NCI-H1417 (cell line): ENCODE measurements at places on chromosomes 5 and 9.

GRCh38 chr5:27240791-27241190 is 202.4 kb upstream of the CDH9 start:
- DNase-seq, result no peak

DNA sequence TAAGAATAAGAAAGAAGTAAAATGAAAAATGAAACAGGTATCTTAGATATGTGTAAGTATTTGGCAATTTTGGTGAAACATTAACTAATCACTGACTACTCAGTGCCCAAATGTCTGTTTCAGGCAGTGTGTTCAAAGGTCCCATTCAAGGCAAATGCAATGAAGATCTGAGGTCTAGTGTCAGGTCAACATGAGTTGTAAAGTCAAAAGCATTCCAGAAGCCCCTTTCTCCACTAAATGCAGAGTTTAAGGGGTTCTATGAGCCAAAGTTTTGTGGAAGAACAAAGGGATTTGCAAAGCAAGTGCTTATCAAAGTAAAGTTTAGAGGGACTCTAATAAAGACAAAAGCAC is 71.0 kb upstream of the GPBP1 start:
- DNase-seq, result no peak

DNA sequence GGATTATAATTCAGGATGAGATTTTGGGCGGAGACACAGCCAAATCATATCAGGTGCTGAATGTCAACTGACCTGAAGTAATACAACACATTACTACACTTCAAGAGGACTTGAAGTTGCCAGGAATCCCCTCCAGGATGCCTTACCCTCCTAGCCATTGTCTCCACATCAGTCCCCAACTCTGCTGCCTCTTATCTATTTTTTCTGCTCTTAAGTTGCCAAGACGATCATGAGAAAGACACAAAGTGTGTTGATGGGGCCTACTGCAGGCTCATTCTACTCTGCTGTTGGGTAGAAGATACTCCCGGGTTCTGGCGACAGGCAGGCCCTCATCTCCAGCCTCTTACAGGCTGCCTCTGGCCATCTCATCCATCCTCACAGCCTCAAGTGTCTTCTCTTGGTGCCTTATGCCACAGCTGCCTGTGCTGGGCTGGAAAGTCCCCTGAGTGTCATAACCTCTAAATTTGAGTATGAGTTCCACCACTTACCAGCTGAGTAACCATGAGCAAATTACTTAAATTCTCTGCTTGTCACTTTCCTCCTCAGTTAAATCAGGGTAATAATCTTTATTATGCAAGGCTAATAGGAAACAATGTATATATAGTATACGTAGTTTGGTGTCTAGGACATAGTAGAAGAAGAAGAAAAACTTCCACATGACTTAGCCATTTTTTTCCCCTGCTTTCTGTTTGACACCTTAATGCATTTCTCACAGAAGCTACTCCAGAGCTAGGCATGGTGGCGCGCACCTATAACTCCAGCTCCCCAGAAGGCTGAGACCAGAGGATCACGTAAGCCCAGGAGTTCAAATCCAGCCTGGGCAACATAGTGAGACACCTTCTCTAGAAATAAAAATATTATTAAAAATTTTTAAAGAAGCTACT is 73.0 kb upstream of the SNX2 start:
- DNase-seq, result peak; percentile 9

DNA sequence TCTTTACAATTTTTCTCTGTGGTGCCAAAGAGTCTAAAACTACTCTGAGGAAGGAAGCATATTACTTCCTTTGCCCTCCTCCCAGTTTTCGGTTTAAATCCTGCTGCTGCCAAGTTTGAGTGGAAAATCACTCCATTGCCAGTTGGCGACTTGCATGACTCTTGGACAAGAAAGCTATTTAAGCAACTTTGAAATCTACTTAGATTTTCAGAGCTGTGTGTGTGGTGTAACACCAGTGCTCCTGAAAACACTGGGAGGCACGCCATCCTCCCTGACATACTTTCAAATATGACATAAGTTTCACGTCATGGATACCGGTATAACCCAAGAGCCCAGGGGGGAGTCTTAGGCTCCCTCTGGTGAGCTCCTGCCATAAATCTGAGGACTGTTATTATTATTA is 83.5 kb upstream of the RIOK2 start:
- DNase-seq, result no peak

- no peak for DNase-seq
Observed at GRCh38 chr5:135308245-135308644, 90.8 kb downstream of the MACROH2A1 start.

- no peak for DNase-seq
Observed at GRCh38 chr5:128355961-128356360, 182.1 kb downstream of the FBN2 start.

DNA sequence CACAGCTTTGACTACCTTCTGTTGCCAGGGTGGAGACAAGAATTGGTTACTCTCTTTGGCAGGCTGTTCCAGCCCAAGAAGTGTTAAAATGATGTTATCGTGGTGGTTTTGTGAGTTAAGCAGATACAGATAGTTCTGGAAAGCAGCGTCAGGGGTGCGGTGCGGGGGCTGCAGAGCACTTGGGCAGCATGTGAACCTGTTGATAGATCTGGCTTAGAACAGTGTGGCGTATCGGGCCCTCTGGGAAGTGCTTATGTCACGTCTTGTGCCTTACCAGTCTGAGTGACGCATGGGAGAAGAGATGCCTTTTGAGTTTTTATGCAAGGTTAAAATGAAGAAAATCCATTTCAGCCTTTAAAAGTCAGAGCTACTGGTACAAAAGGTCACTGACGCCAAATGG is 152.5 kb downstream of the PRKACG start:
- no peak for DNase-seq

DNA sequence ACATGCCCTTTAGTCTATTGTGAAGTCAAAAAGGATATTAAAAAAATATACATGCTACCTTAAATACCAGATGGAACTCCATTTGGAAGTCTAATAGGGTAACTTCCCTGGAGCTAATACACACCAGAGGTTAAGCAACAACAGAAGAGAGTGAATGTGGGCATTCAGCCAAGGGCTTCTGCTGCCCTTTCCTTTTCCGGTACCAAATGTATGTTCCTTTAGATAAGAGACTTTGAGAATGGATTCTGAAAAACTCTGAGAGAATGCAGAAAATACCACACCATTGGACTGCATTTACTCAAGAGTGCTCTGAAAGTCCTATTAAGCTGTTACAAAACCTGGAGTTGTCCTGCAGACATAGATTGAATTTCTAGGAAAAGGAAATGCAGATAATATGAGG is 23.8 kb upstream of the TRPM3 start:
- DNase-seq, result peak; percentile 43

DNA sequence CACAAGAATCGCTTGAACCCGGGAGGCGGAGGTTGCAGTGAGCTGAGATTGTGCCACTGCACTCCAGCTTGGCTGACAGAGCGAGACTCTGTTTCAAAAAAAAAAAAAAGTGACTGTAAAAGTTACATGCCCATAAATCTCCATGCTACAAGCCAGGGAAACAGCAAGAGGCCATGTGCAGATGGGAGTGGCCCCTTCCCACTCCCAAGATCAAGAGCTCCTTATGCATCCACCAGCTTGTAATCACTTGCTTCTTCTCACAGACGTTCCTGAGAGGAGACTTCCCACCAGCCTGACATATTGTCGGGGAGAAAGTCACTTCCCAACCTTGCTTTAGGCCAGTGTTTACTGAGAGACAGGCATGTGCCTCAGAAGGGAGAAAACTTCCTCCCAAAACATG is 45.6 kb upstream of the N4BP3 start:
- peak; percentile 80 for DNase-seq

- DNase-seq, result no peak
Observed at GRCh38 chr9:137465000-137465719, 6.0 kb upstream of the NSMF start.

DNA sequence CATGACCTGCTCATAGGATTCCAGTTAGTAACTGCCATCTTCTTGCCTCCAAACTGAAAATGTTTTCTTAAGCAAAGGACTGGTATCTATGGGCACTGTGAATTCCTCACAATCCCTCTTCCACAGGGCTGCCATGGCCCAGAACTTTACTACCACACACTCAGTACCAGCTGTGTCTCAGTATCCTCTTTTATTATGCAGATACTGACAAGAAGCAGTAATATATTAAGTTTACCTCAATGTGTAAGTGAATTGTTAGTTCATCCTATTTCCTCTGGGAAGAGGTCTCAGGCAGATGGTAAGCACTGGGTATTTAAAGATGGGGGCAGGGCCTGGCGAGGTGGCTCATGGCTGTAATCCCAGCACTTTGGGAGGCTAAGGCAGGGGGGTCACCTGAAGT is 320.8 kb upstream of the RFX3 start:
- no peak for DNase-seq

DNA sequence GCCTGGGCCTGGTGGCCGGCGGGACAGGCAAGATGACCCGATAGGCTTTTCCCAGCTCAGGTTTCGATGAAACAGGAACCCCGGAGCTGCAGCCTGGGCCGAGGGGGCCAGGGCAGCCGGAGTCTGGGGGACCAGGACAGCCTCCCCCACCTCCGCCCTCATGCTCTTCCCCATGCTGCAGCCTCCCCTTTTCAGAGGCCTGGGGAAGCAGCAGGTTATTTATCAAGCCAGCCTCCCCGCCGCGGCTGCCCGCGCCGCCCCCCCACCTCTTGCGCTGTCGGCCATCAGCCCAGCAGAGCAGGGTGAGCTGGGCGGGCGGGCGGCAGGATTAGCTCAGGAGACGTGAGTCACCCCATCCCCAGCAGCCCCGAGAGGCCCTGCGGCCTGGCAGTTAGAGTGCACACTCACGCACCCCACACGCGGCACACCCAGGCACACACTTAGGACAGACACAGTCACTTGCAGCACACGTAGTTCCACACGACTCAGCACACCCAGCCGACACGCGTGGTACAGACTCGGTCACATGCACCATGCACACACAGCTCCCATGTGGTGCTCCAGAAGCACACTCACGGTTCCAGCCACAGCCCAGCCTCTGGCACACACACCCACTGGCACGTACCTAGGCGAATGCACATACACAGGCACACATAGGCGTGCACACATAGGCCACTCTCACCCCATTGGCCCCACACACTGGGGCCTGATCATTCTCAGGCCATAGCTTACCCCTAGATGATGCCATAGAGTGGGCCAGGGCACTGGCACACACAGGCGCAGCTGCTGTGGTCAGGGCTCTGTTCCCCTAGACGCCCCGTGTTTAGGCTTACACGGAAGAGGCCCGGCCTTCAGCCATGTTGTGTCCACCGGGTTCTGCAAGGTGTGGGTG is 13.0 kb downstream of the CXXC5 start:
- DNase-seq, result peak; percentile 57

DNA sequence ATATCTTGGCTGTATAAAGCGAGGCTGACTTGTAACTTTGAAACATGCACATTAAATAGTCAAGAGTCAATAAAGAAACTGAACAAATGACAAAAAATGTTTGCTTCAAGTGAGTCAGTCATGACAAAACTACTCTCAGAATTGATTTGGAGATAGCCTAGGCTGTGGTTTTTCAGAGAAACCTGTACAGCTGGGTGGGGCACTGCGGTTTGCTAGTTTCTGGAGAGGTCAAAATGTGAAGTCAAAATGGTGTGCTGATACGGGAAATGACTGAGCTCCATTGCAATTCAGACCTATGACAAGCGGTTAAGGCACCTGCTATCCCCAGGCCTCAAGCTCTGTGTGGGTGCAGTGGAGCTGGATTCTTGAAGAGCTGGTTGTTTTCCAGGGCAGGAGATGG is 10.3 kb upstream of the CD180 start:
- DNase-seq, result no peak

GRCh38 chr5:145772466-145772865 is 62.7 kb downstream of the PRELID2 start:
- no peak for DNase-seq

DNA sequence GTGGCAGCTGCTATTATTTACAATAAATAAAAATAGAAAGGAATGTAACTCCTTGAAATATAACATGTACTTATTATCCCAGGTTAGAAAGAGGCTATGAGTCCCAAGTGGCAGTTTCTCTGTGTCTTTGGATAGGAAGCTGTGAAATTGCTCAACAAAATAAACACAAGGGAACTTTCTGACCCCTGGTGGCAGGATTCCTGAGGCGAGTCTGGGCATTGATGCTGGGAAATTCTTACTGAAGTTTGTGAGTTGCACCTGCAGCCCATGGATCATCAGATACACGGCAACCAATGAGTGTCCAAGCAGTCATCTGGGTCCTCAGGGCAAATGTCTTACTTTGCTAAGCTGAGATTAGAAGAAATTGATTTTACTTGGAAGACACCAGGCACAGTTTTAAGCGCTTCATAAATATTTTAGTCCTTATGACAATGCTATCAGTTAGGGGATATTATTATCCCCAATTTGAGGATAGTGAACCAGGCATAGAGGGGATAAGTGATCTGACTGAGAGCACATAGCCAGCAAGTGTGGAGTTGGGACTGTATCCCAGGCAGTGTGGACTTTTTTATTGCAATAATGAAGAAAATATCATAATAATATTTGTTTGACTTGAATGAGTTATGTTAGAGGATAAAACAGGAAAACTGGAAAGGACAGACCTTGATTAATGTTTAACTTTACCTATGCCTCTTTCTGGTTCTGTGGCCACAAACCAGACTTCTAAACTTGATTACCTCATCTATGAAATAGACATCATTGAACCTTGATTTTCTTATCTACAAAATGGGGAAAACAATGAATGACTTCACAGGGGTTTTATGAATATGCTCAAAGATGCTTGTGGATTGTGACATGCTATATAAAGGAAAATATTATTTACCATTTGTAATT is 265.5 kb upstream of the ADAMTSL1 start:
- peak; percentile 20 for DNase-seq

- no peak for DNase-seq
Observed at GRCh38 chr5:14908172-14908571, 36.6 kb upstream of the ANKH start.
